ENCODE measurements at places on chromosomes 7 and 10.
A peak's percentile ranks its signal among the peaks of the same experiment; 100 is the strongest.

- no peak for DNase-seq
These were observed 160.5 kb downstream of the AOAH start for GRCh38 chr7:36563706-36564327.

GRCh38 chr10:65292551-65292950 is 1633.3 kb upstream of the LRRTM3 start:
- DNase-seq: no peak

- no peak for DNase-seq
These were observed 37.4 kb downstream of the DNAJC9 start for GRCh38 chr10:73209705-73210104.

- DNase-seq: no peak
These were observed 7.3 kb upstream of the MAFK start for GRCh38 chr7:1523208-1523607.

DNA sequence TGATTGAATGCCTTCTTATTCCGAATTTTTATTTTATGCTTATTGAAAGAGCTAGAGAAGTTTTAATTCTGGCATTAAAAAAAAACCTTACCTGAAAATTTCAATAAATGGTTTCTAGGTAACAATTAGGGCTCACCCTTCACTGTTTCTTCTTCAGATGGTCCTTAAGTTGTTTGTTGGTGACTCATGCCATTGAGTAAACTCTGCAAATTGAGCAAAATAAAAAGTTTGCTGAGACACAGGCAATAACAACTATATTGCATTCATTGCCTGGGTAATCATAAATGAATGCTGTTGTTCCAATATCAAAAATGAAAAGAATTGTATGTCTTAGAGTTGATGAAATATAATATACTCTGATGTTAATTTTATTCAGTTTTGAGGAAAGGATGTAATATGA is 300.3 kb downstream of the CDK14 start:
- no peak for DNase-seq

- peak; percentile 34 for DNase-seq
These were observed 23.6 kb downstream of the ST8SIA6 start for GRCh38 chr10:17430647-17431355.

- no peak for DNase-seq
These were observed 586.0 kb downstream of the CALN1 start for GRCh38 chr7:71826141-71826540.

GRCh38 chr7:134730411-134730829 is 49.0 kb upstream of the CALD1 start:
- no peak for DNase-seq

- no peak for DNase-seq
These were observed 19.5 kb downstream of the C10orf67 start for GRCh38 chr10:23325132-23325531.

DNA sequence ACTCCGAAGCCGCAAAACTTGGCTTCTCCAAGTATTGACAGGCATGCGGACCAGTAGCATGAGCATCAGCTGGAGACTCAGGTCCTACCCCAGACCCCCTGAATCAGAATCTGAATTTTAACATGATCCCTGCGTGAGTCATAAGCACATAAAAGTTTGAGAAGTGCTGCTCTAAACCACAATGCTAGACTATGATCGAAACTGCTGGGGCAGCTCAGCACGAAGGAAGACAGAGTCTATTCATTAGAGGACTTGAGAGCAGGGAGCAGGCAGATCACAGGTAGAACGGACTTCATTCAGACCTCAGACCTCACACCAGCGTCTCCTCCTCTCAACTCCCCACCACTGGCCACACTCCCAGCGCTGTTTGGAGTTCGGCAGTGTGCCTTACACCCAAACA is 16.9 kb downstream of the CAMK2G start:
- DNase-seq: no peak

- no peak for DNase-seq
These were observed 53.5 kb upstream of the SVIL start for GRCh38 chr10:29688230-29688661.

DNA sequence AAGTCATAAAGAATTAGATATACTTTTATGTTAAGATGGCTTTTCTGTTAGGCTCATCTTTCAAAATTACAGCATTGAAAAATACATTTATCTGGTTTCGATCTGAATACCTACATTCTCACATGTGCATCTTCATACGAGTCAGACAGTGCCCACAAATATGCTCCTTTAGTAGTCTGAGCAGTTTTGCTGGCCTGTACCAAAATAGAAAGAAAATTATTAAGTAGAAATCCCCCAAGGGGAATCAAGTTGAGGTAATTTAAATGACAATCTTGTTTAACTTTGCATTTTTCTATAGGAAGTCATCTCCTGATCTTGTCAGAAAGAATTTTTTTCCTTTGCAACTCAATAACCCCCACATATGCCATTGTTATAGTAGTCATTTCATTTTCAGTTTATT is 287.4 kb upstream of the SEMA3D start:
- no peak for DNase-seq

- DNase-seq: no peak
These were observed 3.1 kb downstream of the AKR1B10 start for GRCh38 chr7:134530460-134530859.

- no peak for DNase-seq
These were observed 93.6 kb upstream of the PRR15 start for GRCh38 chr7:29469976-29470557.

- no peak for DNase-seq
These were observed 45.7 kb downstream of the HIBADH start for GRCh38 chr7:27616914-27617548.

DNA sequence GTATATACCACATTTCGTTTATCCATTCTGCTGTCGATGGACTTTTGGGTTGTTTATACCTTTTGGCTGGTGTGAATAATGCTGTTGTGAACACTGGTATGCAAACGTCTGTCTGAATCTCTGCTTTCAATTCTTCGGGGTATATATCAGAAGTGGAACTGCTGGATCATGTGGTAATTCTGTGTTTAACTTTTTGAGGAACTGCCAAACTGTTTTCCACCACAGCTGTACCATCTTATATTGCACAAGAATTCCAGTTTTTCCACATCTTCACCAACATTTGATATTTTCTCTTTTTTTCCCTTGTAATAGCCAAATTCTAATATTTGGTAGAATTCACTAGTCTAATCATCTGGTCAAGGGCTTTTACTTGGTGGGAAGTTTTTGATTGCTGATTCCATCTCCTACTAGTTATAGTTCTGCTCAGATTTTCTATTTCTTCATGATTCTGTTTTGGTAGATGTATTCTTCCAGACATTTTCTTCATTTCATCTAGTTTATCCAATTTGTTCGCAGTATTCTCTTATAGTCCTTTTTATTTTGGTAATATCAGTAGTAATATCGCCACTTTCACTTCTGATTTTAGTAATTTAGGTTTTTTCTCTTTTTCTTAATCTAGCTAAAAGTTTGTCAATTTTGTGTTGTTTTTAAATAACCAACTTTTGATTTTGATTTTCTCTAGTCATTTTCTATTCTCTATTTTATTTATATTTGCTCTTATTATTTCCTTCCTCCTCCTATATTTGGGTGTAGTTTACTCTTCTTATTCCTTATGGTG is 271.2 kb downstream of the ZEB1 start:
- DNase-seq: no peak

DNA sequence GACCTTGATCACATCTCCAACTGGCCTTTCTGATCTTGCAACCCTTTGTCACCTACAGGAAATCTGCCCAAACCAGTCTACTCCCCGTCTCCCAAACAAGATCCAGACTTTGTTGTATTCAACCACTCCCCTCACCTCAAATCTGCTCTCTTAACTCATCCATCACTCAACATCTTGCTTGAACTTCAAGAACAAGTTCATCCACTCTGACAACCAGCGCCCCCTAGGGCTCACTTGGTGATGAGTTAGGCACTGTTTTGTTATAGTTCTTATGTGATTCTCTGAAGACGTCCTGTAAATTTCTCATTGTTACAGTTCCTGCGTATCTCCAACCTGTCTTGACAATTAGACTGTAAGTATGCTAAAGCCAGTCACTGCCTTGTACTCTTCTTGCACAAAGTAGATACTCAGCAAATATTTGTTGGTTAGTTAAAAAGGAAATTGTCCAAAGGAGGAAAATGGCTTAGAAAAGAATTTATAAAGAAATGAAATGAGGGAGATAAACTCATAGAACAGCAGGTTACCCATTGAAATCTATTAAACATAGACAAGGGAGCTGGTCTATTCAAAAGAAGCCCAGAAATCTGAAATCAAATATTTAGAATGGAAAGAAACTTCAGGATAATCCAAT is 5.3 kb downstream of the FRMD4A start:
- no peak for DNase-seq

GRCh38 chr10:129098517-129098916 is 368.5 kb upstream of the MGMT start:
- DNase-seq: no peak

DNA sequence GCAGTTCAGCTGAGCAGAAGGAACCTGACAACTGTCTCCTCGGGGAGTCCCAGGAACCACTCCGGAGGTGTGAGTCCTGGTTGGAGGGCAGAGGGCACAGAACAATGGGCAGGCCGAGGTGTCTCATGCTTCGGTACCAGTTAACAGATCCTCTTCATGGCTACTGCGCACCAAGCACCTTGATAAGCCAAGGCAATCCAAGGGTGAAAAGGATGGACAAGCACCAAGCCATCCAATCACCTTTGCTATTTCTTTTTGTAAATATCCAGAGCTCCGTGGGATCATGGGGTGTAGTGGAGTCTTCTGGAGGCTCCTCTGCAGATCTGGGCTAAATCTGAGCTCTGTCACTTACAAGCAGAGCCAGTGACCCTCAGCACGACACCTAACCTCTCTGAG is 233.5 kb downstream of the WDR11 start:
- DNase-seq: peak; percentile 63

- DNase-seq: peak; percentile 61
These were observed 266.9 kb downstream of the TNS3 start for GRCh38 chr7:47314728-47315607.

DNA sequence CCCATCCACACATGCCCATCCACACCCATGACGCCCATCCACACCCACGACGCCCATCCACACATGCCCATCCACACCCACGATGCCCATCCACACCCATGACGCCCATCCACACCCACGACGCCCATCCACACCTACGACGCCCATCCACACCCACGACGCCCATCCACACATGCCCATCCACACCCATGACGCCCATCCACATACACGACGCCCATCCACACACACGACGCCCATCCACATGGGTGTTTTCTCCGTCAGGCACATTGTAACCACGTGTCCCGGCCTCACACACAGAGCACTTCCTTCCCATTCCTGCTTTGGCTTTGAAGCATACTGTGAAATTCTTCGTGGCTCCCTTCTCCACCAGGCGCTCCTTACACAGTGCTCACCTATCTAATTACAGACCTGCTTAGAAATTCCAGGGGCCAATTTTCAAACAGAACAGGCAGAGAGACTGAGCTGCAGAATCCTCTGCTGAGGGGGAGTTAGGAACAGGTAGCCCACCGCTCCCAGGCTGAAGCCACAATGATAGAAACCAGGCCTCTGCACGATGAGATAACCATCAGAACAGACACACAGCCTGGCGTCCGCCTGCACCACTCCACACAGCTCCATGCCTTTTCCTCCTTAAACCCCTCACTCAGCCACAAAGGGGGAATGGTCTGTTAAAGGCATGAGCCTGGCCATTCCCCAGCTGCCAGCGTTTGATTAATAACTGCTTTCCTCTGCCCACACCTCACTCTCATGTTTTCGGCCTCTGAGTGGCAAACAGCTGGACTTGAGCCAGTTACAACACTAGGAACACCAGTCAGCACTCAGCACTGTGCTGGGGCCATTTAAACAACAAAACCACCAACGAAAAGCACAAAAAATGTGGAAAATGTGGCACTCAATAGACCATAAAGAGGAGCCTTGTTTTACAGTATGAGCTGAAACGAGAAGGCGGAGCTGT is 501.6 kb downstream of the PTPRN2 start:
- DNase-seq: no peak

GRCh38 chr7:5672468-5672867 is 109.0 kb downstream of the RNF216 start:
- DNase-seq: no peak

- no peak for DNase-seq
These were observed 132.3 kb upstream of the VSTM2A start for GRCh38 chr7:54409917-54410316.

- no peak for DNase-seq
These were observed 11.1 kb downstream of the FAM53B start for GRCh38 chr10:124732931-124733570.

DNA sequence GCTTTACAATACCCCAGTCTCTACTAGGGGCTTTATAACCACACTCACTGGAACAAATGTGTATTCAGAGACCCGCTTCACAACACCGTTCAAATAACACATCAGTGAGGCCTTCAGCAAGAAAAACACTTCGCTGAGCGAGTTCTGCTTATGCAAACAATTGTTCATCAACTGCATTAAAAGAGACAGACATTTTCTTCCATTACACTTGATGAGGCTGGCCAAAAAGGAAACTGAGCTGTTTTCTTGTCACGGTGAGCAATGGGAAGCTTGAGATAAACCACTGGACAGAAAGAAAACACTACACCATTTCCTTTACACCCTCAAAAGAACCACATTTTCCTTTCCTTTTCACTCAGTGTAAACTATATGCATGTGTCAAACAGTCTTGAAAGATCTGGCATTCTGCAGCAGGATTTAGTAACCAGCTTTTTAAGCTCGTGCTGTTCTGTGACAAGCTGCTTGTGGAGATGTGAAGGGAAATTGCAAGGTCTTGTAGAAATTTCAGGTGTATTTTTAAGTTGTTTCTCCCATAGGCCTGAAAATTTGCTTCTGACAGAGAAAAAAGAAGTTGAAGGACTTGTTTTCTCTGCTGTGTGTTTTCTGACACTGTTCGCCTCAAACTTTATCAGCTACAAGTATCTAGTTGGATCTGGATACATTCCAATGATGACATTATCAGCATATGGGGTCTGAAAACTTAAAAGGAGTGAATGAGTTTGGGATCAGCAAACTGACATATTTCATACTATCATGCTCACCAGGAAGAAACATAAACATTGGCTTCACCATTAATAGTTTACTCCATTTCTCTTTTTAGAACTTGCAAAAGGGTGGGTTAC is 693.1 kb downstream of the PARD3 start:
- no peak for DNase-seq

DNA sequence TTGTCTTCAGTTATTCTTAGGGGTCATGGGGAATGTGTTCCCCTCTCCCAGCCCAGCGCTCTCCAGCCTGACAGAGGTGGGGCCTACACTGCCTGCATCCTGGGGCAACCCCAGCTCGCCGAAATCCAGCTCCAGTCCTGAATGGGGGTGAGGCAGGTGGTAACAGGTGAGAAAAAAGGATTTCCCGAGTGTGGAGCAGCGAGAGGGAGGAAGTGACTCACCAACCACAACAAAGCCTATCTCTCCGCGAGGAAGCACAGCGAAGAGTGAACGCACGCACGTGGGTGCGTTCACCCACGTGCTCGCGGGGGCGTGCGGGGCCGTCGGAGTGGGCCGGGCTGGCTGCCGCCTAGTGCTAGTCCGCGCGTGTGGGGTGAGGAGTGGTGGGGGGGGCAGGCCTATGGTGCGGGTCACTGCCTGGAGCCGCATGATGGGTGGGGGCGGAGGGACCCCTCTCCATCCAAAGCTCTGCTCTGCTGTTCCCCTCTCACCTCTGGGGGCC is 855 bp upstream of the PALD1 start:
- DNase-seq: no peak

GRCh38 chr10:71868192-71868697 is 17.2 kb upstream of the PSAP start:
- no peak for DNase-seq
